Tongue (tissue), 3 donors: ENCODE measurements at places on chromosomes 7 and 10. TPM values are rescaled to one million over a fixed set of nuclear protein-coding genes. Genes with fewer than 3 reads are reported as not detected.

The UBE2H gene
- total RNA-seq = 101 TPM

The ABCB1 gene
- total RNA-seq = 2.4 TPM

The PLOD3 gene
- total RNA-seq = 32.1 TPM

The OGDHL gene
- total RNA-seq = 1.4 TPM

The ZCWPW1 gene
- total RNA-seq = 2.1 TPM
